A549 treated with dexamethasone at 1 μM for 4 hours (cell line): ENCODE measurements at places on chromosomes 4 and X. TPM values are rescaled to one million over a fixed set of nuclear protein-coding genes. Genes with fewer than 3 reads are reported as not detected.

XAGE2 gene
- total RNA-seq = not detected in 5 replicates

CACNA1F gene
- not detected in 5 replicates for total RNA-seq

TCEANC gene
- total RNA-seq = 0.60 to 1.3 TPM (median 0.79 TPM) in 5 replicates

AADAT gene
- total RNA-seq = 7.6 to 9.6 TPM (median 8.4 TPM) in 5 replicates

CFP gene
- 0.30 to 0.95 TPM (median 0.34 TPM) in 5 replicates for total RNA-seq

FRMD7 gene
- not detected in 5 replicates for total RNA-seq

TNMD gene
- not detected in 5 replicates for total RNA-seq

GRIA3 gene
- total RNA-seq = not detected in 5 replicates

MAOB gene
- 0.14 to 0.25 TPM (median 0.19 TPM) in 5 replicates for total RNA-seq
